ENCODE measurements at places on chromosomes 16 and 17.
A peak's percentile ranks its signal among the peaks of the same experiment; 100 is the strongest.

GRCh38 chr16:70646260-70647241 lies at the start of gene IL34:
Gene IL34 (plus strand): TSS chr16:70646559. CDS start chr16:70646948, 389 bp downstream.
- DNase-seq: no peak

DNA sequence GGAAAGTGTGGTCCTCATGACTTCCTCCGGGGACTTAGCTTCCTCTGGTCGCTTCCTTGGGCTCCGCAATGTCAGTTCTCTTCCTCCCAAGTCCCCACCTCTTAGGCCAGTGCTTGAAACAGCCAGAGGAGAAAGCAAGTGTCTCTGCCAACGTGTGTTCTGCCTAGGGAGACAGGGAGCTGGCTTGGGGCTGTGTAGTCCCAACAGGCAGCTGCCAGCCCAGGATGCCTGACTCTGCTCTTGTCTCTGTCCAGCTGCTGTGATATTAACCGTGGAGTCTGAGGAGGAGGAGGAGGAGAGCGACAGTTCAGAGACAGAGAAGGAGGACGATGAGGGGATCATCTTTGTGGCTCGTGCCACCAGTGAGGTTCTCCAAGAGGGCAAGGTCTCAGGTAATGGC lies 13.5 kb upstream of the PLEKHG4 start:
- DNase-seq: no peak

- no peak for DNase-seq
Measured at GRCh38 chr17:41593306-41593981, 6.7 kb upstream of the KRT14 start.

GRCh38 chr17:12627781-12628451 lies 37.8 kb upstream of the MYOCD start:
- DNase-seq: peak; percentile 17

DNA sequence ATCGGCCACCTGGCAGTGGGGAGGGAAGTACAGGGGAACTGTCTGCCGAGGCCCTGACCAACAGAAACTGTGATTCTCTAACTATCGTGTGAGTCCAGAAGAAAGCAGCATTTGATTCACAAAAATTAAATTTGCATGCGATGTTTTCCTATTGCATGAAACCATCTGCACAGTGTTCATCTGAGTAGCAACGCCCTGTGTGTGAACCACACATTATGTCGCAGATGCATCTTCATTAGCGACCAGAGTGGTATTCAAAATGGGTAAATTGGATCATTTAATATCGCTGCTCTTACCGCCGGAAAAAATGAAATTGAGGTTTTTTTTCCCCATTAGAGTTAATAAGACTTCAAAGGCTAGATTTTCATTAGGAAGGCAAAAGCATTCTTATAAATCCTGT lies 260.6 kb downstream of the ABCC12 start:
- no peak for DNase-seq

DNA sequence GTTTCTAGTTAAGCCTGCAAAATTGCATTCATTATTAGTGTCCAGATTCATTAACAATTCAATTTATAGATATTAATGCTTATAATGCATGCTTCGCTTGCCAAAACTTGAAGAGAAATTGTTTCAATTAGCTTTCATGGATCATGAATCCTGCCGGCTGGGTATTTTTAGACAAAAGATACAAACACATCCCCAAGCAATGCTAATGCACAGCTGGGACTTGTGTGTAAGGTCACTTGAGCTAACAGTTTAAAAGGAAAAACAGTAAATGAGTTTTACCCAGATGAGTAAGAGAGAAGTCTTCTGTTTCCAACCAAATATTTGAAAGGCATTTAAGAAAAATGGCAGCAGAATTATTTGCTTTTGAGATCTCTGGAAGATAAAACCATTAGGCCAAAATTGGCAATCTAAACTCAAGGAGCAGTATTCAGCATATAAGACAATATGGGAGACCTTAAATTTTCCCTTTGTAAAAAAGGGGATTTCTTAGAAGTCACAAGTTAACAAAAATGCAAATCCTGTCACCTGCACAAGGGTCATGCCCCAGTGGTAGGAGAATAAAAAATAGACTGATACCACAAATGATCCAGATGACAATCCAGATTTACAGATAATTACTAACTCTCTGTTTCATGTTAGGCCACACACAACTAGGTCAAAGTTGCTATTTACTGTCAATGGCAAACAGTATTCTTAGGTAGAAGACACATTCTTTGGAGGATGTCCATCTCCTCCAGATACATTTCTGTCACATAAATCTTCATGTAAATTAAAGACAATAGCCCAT lies 418.4 kb upstream of the PMFBP1 start:
- no peak for DNase-seq

GRCh38 chr16:11407047-11407982 lies 62.1 kb downstream of the RMI2 start:
- DNase-seq: peak; percentile 83

DNA sequence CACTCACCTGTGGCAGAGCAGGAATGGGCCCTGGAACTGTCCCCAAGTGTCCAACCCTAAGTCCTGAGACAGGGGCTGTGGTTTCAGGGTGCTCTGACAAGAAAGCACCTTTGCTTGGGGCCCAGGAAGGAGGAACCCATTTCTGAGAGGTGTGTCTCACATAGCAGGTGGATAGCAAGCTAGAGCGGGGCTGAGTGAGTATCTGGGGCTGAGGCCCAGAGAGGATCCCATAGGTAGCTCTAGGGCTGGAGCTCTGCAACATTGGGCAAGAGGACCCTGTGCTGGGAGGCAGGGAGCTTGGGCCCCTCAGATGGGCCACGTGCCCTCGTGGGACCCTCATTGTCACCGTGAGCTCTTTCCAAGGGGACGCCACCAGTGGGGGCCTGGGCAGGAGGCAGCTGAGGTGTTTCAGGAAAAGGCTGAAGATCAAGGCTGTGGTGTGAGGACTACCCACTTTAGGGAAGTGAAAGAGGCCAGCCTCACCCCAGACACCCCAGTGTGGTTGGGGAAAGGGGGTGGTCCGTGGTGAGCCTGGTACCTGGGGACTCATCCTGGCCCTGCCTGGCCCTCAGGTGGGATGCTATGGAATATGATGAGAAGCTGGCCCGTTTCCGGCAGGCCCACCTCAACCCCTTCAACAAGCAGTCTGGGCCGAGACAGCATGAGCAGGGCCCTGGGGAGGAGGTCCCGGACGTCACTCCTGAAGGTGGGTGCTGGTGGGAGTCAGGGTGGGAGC lies 5.3 kb downstream of the DEF8 start:
- no peak for DNase-seq

GRCh38 chr16:31005350-31006085 lies 4.9 kb downstream of the STX1B start:
- no peak for DNase-seq

GRCh38 chr17:35023538-35023937 lies 40.0 kb downstream of the RFFL start:
- DNase-seq: no peak

- no peak for DNase-seq
Measured at GRCh38 chr17:80960037-80960796, 31.4 kb upstream of the CHMP6 start.
